Type B pancreatic cell (in vitro differentiated cells): ENCODE measurements at places on chromosomes 7 and 10. TPM values are rescaled to one million over a fixed set of nuclear protein-coding genes. Genes with fewer than 3 reads are reported as not detected.

The PROSER2 gene
- total RNA-seq: 6.7 and 12.6 TPM in 2 replicates

The GDF10 gene
- total RNA-seq: 0.57 and 46.8 TPM in 2 replicates

The AKR1C4 gene
- total RNA-seq: 0.34 and 2.0 TPM in 2 replicates

The SAMD9L gene
- total RNA-seq: 1.8 and 2.7 TPM in 2 replicates

The LSM5 gene
- total RNA-seq: 46.9 and 67.5 TPM in 2 replicates

The BTRC gene
- 25.9 and 35.2 TPM in 2 replicates for total RNA-seq

The NANOS1 gene
- total RNA-seq: 10.1 and 14.4 TPM in 2 replicates

The MRC1 gene
- 0.74 and 0.80 TPM in 2 replicates for total RNA-seq

The ZNF783 gene
- 12.5 and 19.7 TPM in 2 replicates for total RNA-seq

The MDFIC gene
- 20.2 and 20.7 TPM in 2 replicates for total RNA-seq

The SLC13A1 gene
- 0.07 and 0.14 TPM in 2 replicates for total RNA-seq

The RBP4 gene
- 30.3 and 54.3 TPM in 2 replicates for total RNA-seq

The GDF2 gene
- not detected in 2 replicates for total RNA-seq

The GTF2IRD2 gene
- 18.6 and 20.6 TPM in 2 replicates for total RNA-seq

The ZNF503 gene
- total RNA-seq: 86.7 and 88.4 TPM in 2 replicates

The AKR1C8 gene
- 0.89 and 1.00 TPM in 2 replicates for total RNA-seq

The ITPRID1 gene
- total RNA-seq: 0.07 and 0.14 TPM in 2 replicates

The SLC39A12 gene
- total RNA-seq: not detected in 2 replicates

The NRCAM gene
- 34.4 and 41.0 TPM in 2 replicates for total RNA-seq

The CPN1 gene
- 0.52 TPM in 1 of 2 replicates, not detected in the other for total RNA-seq

The CXCL12 gene
- total RNA-seq: 25.7 and 137 TPM in 2 replicates

The LFNG gene
- total RNA-seq: 5.0 and 15.3 TPM in 2 replicates

The GIMAP7 gene
- total RNA-seq: not detected in 2 replicates

The SPDYE2B gene
- not detected in 2 replicates for total RNA-seq

The CCDC172 gene
- not detected in 2 replicates for total RNA-seq

The ZNF800 gene
- 25.8 and 26.2 TPM in 2 replicates for total RNA-seq

The PTPRZ1 gene
- total RNA-seq: 20.7 and 43.4 TPM in 2 replicates

The TFPI2 gene
- 4.9 TPM in 2 replicates for total RNA-seq

The WDFY4 gene
- 0.05 TPM in 1 of 2 replicates, not detected in the other for total RNA-seq

The NCF1 gene
- total RNA-seq: not detected in 2 replicates

The CFAP70 gene
- 4.9 and 9.7 TPM in 2 replicates for total RNA-seq

The CTBP2 gene
- total RNA-seq: 101 and 113 TPM in 2 replicates

The CFAP69 gene
- 4.4 and 6.2 TPM in 2 replicates for total RNA-seq

The ZSWIM8 gene
- total RNA-seq: 131 and 139 TPM in 2 replicates

The TMEM139 gene
- 2.6 and 4.8 TPM in 2 replicates for total RNA-seq

The NPY4R gene
- total RNA-seq: 0.24 and 0.43 TPM in 2 replicates

The VAX1 gene
- 0.58 TPM in 1 of 2 replicates, not detected in the other for total RNA-seq

The AGBL3 gene
- total RNA-seq: 2.4 and 3.2 TPM in 2 replicates

The KDM7A gene
- total RNA-seq: 7.5 and 9.3 TPM in 2 replicates

The TRIM4 gene
- total RNA-seq: 13.0 and 15.8 TPM in 2 replicates
